ENCODE measurements at places on chromosomes 5 and 9.

GRCh38 chr9:5857928-5858327 is 25.0 kb upstream of the ERMP1 start:
- H3K4me1 ChIP-seq, result no peaks in the 10 kb centered on the region
- H3K27me3 ChIP-seq, result peaks cover 7% of the 10 kb centered on the region
- no peak overlapping the region for H3K27ac ChIP-seq
- no peaks in the 10 kb centered on the region for H3K36me3 ChIP-seq
- DNase-seq, result no peak
- no peak overlapping the region for H3K4me3 ChIP-seq

DNA sequence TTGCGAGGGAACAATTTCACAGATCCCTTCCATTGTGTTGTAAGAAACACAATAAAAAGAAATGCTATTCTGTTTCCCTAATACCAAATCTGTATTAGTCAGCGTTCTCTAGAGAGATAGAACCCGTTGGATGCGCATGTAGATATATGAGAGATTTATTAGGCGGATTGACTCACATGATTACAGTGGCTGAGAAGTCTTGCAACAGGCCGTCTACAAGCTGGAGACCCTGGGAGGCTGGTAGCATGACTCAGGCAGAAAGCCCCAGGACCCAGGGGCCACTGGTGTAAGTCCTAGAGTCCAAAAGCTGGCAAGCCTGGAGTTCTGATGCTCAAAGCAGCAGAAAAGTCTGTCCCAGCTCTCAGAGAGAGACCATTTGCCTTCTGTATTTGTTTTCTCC is 18.4 kb upstream of the IL17B start:
- H3K4me3 ChIP-seq, result no peak overlapping the region
- H3K27ac ChIP-seq, result no peak overlapping the region
- H3K4me1 ChIP-seq, result peaks cover 3% of the 10 kb centered on the region
- H3K27me3 ChIP-seq, result no peaks in the 10 kb centered on the region
- DNase-seq, result no peak
- H3K36me3 ChIP-seq, result no peaks in the 10 kb centered on the region

DNA sequence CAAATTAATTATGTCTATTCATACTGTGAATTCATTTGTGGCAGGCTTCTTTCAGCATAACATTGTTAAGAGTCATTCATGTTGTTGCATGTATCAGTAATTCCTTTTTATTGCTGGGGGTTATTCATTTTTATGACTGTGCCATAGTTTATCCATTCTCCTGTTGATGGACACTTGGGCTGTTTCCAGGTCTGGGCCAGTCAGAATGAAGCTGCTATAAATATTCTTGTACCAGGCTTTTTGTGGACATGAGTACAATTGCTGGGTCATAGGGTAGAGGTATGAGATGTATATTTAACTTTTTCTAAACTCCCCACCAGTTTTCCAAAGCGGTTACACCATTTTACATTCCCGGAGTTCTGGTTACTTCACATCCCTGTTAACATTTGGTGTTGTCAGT is 13.6 kb downstream of the PRPF4 start:
- H3K4me1 ChIP-seq, result no peaks in the 10 kb centered on the region
- H3K27ac ChIP-seq, result no peak overlapping the region

DNA sequence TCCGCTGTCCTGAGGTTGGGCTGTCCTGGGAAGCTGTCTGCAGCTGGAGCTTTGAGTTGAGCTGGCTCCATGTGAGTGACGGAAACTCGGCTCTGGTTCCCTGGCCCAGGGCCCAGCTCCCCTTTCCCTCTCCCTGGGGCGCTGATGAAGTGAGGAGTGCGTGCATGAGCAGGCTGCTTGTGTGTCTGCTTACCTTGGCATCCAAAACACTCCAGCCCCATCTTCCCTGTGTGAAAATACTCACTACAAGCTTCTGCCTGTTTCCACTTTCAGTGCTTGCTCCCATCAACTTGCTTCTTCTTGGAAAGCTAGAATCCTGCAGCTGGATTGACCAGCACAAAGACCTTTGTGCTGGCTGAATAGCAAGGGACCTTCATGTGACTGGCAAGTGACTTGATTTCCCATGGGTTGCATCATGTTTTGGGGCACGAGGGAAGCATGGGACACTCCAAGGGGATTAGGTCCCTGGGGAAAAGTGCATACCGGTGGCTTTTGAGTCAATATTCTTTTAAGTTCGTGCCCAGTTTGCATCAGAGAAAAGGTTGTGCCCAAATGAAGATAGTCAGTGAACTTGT is 198.1 kb downstream of the GADD45G start:
- H3K36me3 ChIP-seq, result no peaks in the 10 kb centered on the region
- no peaks in the 10 kb centered on the region for H3K4me1 ChIP-seq
- no peak overlapping the region for H3K27ac ChIP-seq
- H3K4me3 ChIP-seq, result no peak overlapping the region
- peak; percentile 35 for DNase-seq

Measured in endodermal cell (in vitro differentiated cells).